ENCODE measurements at places on chromosomes 3 and 15.

DNA sequence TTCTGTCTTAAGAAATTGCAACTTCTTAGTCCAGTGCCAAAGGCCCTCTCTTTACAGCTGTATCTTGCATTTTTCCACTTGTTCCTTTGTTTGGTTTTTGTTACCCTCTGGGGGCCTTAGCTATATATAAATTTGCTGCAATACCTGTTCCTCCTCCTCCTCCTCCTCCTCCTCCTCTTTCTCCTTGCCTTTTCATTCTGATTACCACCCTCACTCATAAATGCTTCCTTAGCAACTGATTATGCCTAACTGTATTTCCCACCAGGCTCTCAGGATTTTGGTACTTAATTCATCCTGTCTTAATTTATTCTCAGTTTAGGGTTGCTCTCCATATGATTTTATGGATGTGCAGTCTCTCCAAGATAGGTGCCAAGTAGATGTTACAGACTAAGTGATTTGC lies 65.7 kb downstream of the SLMAP start:
- DNase-seq: no peak

GRCh38 chr15:77568973-77569728 lies 63.6 kb downstream of the LINGO1 start:
- no peak for DNase-seq

DNA sequence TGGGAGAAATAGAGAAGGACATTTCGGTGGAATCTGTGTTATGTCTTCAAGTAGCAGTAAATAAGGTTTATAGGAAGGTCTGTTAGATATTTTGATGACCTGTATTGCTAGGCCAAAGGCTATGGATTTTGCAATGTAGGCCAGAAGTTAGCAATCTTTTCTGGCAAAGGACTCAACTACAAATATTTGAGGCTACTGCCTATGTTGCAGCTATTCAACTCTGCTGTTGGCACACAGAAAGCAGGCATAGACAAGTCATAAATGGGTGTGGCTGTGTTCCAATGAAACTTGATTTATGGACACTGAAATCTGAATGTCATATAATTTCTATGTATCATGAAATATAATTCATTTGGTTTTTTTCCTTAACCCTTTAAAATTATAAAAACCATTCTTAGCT lies 438.7 kb upstream of the C2CD4B start:
- DNase-seq: no peak

GRCh38 chr3:71372911-71373637 lies 210.5 kb downstream of the FOXP1 start:
- DNase-seq: no peak

GRCh38 chr15:92075764-92076163 lies 222.3 kb downstream of the SLCO3A1 start:
- no peak for DNase-seq

Measured in stimulated activated CD8-positive, alpha-beta memory T cell treated with anti-CD3 and anti-CD28 coated beads, Interleukin-7, amount 100 ng/mL, for 4 hours (primary cell).